ENCODE measurements at places on chromosomes 12 and 14.

- no peak for DNase-seq
These were observed 31.8 kb downstream of the BDKRB1 start for GRCh38 chr14:96287856-96288255.

DNA sequence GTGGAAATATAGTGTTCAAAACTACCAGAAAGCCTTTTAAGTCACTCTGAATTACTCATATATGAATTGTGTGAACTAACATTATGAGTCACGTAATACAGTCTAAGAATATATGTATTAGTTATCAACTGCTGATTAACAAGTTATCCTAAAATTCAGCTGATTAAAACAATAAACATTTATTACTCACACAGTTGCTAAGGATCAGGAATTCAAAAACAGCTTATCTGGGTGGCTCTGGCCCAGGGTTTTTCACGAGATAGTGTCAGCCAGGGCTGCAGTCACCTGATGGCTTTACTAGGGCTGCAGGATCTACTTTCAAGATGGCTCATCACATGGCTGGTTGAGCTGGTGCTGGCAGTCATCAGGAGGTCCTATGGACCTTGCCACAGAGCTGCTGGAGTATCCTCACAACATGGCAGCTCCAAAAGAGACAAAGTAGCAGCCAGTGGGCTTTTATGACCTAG lies 36.5 kb downstream of the CORO1C start:
- no peak for DNase-seq

- DNase-seq, result no peak
These were observed 8.2 kb upstream of the CRADD start for GRCh38 chr12:93668919-93669418.

- peak; percentile 100 for DNase-seq
These were observed 51.2 kb upstream of the OXA1L start for GRCh38 chr14:22715186-22715812.

GRCh38 chr14:75579882-75580281 lies 1.5 kb downstream of the FLVCR2 start:
- no peak for DNase-seq

DNA sequence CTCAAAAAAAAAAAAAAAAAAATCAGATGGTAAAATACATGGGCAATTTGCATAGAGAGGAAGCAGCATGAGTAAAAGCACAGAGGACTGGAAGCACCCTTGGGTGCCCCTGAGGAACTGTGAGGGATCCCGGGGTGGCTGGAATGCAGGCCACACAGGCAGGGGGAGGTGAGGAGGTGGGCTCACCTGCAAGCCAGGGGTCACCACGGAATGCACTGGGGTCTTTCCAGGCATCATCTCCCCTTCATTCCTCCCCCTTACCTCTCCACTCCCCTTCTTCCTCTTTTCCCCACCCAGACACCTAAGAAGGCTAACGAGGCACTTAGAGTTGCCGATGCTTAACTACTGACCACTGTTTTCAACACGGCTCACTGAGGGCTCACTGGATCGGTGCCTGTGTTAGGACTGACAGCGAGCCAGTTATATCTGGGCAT lies 14.4 kb upstream of the HIP1R start:
- no peak for DNase-seq

DNA sequence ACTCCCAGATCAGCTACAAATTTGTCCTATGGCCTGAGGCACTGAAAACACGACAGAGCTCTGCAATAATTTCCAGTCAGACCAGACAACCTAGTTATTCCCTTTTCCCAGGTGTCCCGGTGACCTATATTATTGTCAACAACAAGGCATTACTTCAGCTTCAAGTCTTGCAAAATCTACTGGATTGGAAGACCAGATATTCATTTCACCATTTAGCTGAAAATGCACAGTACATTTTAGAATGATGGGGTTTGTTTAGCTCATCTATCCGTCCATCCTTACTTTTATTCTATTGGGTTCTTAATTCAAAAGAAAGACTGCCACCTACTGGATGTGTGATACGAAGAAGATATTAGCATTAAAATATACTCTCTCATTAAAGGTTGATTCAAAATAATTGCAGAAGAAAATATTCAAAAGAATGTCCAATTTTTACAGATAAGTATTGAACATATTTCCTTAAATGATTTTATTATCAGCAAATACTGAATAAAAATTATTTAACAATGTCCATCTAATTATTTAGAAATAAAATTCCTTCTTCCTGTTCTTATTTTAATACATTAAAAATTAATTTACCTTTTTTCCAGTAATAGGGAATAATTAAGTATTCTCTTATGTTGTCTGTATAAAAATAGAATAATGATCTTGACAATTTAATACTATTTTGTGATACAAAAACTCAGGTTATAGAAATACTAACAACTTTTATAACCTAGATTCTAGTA lies 244.9 kb upstream of the LRIG3 start:
- DNase-seq, result no peak

GRCh38 chr12:110927546-110927945 lies 7.2 kb upstream of the MYL2 start:
- DNase-seq, result no peak

DNA sequence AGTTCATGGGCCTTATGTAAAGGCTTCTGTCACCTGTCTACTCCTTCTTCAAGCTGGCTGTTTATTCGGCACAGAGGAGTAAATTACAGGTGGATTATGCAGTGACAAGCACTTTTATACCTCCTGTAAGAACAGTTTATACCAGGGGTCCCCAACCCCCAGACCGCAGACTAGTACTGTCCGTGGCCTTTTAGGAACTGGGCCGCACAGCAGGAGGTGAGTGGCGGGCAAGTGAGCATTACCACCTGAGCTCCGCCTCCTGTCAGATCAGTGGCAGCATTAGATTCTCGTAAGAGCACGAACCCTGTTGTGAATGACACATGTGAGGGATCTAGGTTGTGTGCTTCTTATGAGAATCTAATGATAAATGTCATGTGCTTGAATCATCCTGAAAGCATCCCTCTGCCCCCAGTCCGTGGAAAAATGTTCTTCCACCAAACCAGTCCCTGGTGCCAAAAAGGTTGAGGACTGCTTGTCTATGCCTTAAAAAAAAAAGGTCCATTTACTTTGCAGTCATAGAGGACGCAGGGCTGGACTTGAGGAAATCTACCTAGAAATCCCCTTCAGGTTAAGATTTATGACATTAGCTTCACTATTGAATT lies 78.8 kb downstream of the ETV6 start:
- DNase-seq, result no peak

- no peak for DNase-seq
These were observed 23.0 kb upstream of the GSG1 start for GRCh38 chr12:13126494-13126893.

DNA sequence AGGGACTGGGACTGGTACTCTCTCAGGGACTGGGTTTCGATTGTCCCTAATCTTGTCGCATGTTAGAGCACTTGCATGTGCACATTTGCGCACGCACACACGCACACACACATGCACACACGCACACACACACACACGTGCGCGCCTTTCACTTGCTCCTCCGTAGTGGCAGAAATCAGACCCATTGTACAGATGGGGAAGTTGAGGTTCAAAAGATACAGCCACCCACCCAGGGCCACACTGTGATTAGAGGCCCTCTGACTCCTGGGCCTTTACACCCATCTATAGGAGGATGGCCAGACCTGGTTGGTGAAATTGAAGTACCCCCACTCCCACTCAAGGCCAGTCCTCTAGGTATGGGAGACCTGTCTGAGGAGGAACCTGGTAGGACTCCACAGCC lies 167.8 kb upstream of the LHX5 start:
- no peak for DNase-seq

DNA sequence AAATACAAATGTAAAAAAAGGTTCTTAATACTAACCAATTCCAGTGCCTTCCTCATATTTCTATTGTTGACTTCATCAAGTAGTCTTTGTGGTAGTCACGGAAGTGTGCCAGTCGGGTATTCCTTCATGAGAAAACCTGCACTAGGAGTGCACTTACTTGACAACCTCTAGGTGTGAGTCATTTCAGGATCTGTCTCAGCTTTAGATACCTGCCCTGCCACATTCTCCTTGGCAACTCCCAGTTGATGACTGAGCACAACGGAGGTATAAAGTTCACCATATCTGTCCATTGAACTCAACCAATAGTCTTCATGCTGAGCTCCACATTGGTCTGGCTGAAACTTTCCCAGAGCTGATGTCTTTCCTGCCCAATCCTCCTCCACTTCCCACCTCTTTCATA lies 215.7 kb downstream of the SYT10 start:
- DNase-seq, result no peak

- no peak for DNase-seq
These were observed 1004.2 kb upstream of the SEL1L start for GRCh38 chr14:82537831-82538230.

- DNase-seq, result peak; percentile 86
These were observed 5.1 kb upstream of the ZNF839 start for GRCh38 chr14:102314242-102315011.

- no peak for DNase-seq
These were observed 27.5 kb upstream of the OR6J1 start for GRCh38 chr14:22671622-22672021.

DNA sequence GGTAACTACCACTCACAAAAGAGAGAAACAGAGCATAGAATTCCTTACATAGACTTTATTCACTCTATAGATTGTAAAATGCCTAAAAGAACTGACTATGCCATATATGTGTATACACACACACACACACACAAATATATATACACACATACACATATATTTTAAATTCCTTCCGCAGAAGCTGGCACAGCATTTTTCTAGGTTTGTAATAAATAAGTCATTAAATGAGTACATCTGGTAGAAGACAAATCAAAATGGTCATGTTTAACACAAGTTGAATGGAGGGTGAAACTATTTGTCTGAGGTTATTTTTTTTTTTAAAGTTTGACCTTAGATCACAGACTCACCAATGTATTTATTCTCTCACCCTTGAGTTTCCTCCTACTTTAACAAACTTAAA lies 58.2 kb downstream of the CCER1 start:
- DNase-seq, result no peak

DNA sequence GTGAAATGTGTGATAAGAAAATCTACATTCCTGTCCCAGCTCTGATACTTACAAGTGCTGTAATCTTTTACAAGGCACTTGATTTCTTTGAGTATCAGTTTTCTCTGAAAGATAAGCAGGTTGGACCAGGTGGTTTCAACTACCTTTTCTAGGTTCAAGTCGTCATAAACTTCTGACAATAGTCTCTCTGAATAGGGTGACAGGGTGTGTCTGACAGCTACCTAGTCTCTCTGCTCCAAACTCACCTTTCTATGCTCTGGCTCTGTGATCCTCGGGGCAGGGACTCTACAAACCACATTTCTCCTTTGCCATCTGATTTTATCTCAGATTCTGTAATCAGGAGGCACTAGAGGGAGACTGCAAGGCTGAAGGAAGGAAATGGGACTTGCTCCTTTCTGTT lies 137.7 kb upstream of the SYT1 start:
- DNase-seq, result no peak

Data from NCI-H524 (cell line).